Suprapubic skin (tissue), 4 donors: ENCODE measurements at places on chromosomes 2 and 18. TPM values are rescaled to one million over a fixed set of nuclear protein-coding genes. Genes with fewer than 3 reads are reported as not detected.

GRCh38 chr2:129554373-129554772 lies 425.1 kb upstream of the RAB6C start:
- H3K36me3 ChIP-seq = no peaks in the 10 kb centered on the region
- DNase-seq = no peak
- H3K27ac ChIP-seq = no peak overlapping the region
- H3K4me1 ChIP-seq = no peaks in the 10 kb centered on the region

DNA sequence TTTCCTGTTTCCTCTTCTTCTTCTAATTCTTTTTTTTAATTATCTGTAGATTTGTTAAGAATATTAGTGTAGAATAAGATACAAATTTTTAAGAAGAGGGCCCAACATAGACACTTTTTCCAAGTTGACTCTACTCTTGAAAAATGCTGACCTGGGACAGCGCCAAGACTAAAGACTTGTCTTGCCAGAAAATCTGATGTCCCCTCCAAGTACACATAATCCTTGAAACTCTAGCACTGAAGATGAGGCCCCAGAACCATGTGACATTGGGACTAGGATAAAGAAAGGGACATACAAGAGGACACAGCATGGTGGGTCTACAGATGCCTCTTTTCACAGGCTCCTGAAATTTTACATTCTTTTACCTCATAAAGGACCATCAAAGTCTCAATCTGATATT lies 271.6 kb upstream of the SESTD1 start:
- no peak for DNase-seq
- no peaks in the 10 kb centered on the region for H3K4me1 ChIP-seq
- H3K36me3 ChIP-seq = no peaks in the 10 kb centered on the region
- H3K4me3 ChIP-seq = no peak overlapping the region
- H3K27ac ChIP-seq = no peak overlapping the region

DNA sequence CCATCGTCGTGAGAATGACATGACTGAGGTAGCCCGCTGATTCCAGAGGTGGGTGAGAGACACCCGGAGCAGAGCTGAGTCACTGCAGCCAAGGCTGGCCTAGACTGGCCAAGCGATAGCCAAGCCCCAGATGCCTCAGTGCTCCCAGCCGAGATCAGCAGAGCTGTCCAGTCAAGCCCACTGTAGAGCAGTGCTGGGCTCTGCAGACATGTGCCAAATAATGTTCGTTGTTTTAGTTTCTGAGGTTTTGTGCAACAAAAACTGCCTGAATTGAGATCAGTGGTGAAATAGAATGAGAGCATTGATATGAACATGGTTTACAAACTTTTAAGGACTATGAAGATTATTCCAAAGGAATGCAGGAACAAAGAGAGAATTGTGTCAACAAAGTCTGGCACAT lies 42.1 kb downstream of the INSIG2 start:
- no peaks in the 10 kb centered on the region for H3K27me3 ChIP-seq
- no peak for DNase-seq
- H3K36me3 ChIP-seq = no peaks in the 10 kb centered on the region
- no peak overlapping the region for H3K4me3 ChIP-seq
- no peak overlapping the region for H3K27ac ChIP-seq

DNA sequence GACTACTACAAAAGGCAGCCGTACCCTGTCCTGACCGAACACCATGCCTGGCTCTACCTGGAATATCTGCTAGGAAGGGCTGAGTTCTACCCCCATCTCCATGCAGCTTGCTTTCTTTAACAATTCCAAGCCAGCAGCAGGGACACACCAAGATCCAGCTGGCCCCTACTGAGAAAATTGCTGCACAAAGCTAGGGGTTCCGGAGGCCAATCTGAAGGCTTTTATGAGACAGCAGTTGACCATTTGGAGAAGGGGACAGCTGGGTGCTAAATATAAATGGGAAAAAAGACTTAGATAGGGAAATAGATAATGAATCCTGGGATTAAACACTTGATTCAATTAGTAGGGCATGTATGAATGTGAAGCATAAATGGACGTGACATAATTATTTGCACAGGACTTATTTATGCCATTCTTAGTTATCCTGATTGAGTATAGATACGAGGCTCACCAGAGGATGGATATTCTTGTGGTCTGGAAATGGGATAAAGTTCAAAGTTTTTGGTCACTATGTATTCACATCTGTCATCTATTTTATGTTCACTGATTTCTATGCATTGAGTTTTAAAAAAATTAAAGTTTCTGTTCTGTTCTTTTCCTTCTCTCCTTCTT lies 204.0 kb downstream of the ZNF521 start:
- no peak overlapping the region for H3K27ac ChIP-seq
- H3K4me3 ChIP-seq = no peak overlapping the region
- no peak for DNase-seq
- no peaks in the 10 kb centered on the region for H3K36me3 ChIP-seq
- H3K27me3 ChIP-seq = no peaks in the 10 kb centered on the region

GRCh38 chr2:26630235-26630634 lies 10.9 kb downstream of the CIB4 start:
- H3K36me3 ChIP-seq = no peaks in the 10 kb centered on the region
- DNase-seq = no peak
- peaks cover 6% of the 10 kb centered on the region for H3K27me3 ChIP-seq

DNA sequence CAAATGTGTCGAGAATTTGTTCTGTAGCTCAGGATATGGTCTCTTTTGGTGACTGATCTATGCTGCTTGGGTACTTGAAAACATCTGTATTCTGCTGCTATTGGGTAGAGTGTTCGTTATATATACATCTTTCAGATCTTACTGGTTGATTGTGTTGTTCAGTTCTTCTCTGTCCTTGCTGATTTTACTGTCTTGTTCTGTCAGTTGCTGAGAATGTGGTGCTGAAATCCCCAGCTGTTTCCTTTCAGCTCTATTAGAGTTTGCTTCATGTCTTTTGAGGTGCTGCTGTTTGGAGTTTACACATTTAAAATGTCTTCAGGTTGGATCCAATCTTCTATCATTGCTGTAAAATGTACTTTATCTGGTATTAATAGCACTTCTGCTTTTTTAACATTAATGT lies 12.9 kb downstream of the BCL2L11 start:
- H3K27me3 ChIP-seq = no peaks in the 10 kb centered on the region
- H3K4me1 ChIP-seq = peaks cover 8% of the 10 kb centered on the region
- no peak overlapping the region for H3K27ac ChIP-seq
- no peak for DNase-seq
- H3K36me3 ChIP-seq = peaks cover 15% of the 10 kb centered on the region

DNA sequence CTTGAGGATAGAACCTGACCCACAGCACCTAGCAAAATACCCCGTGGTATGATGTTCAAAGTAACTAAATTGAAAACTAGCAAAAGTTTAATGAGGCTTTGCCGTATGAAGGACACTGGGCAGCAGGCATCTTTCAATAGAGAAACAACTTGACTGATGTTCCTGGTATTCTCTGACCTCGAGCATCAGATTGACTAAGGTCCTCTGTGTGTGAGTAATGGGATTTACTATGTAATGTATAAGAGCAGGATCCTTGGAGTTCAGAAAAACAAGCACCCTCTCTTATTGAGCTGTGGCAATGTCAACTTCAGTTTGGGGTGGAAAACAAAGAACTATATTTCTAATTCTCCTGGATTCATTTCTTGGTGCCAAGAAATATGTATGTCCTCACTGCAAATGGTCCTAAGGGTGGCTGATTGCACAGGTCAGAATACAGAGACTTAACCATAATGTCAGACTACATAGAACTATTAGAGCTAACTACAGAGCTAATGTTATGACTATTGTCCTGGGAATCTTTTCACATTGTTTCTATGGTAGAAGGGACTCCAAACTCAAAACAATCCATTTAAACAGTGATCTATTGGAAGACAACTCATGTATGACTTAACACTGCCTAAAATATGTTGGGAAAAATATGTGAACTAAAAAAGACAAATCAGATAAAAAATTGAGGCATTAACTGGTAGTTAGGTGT lies 4.4 kb downstream of the TNFAIP6 start:
- H3K27ac ChIP-seq = no peak overlapping the region
- no peak for DNase-seq
- H3K36me3 ChIP-seq = no peaks in the 10 kb centered on the region
- no peaks in the 10 kb centered on the region for H3K4me1 ChIP-seq
- H3K27me3 ChIP-seq = no peaks in the 10 kb centered on the region

DNA sequence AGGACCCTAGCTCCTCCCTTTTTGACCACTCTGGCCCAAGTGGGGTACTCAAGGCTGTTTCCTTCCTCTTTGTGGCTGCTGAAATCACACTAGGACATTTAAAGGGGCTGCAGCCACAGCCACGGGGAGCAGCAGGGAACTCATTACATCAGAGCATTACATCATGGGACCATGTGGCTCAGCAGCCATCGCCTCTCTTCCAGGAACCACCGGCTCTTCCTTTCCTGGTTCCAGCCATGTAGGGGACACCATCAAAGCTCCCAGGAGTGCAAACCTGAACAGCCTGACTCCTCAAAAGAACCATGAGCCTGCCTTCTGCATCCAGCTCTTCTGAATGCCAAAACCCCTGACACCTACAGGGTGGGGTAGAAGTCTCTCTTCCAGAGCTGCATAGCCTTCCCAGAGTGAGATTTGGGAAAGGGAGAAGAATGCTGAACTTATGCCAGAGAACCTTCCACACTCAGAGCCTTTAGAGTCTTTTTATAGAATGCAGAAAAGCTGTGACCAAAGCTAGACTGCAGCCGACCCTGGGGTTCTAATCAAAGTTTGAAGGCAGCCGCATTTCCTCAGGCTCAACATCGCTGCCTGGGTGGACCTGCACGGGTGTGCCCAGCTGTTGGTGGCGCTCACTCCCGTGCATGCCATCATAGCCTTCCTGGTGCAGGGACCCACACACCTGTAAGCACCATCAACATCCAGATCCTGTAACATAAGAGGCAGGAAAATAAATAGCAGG lies 121.7 kb downstream of the KLHL29 start:
- DNase-seq = no peak
- H3K36me3 ChIP-seq = no peaks in the 10 kb centered on the region
- peaks cover 19% of the 10 kb centered on the region for H3K4me1 ChIP-seq
- no peaks in the 10 kb centered on the region for H3K27me3 ChIP-seq

GRCh38 chr2:229370509-229370908 lies 99.4 kb upstream of the PID1 start:
- no peak overlapping the region for H3K27ac ChIP-seq
- no peak overlapping the region for H3K4me3 ChIP-seq

- no peak for DNase-seq
- H3K27ac ChIP-seq = peak overlapping the region; percentile 68
- H3K4me1 ChIP-seq = peaks cover 12% of the 10 kb centered on the region
- H3K27me3 ChIP-seq = no peaks in the 10 kb centered on the region
- no peaks in the 10 kb centered on the region for H3K36me3 ChIP-seq
Measured at GRCh38 chr2:144659731-144660275, 139.9 kb upstream of the ZEB2 start.

DNA sequence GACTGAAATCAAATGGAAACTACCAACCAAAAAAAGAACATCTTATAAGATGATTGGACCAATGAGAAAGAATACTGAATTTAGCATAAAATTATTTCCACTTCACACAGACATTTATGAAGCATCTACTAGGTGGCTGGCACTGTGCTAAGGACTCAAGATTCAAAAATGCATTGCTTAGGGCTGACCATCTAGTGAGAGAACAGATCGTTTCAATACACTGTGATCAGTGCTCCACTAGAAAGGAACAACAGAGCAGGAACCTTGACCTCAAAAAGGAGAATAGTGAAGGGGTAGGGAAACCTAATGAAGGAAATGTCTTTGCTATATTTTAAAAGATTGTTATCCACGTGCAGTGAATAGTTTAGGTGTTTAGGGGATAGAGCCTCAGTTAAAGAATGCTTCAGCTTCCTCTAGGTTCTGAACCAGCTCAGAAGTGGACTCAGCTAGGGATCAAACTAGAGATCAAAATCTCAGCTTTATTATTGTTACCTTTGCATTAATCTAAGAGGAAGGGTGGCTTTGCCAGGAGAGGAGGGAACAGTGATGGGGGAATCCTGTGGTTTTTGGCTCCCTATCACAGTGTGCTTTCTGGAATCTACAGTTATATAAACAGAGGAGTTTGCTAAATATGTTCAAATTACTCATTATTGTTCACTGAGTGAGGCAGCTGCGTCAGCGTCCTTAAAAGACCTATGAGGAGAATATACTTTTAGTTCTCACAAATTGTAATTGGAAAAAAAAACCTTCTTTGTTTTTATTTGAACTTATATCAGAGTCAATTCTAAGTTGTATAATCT lies 16.2 kb upstream of the BBS5 start:
- no peak for DNase-seq
- no peaks in the 10 kb centered on the region for H3K4me1 ChIP-seq
- no peak overlapping the region for H3K4me3 ChIP-seq
- H3K27me3 ChIP-seq = no peaks in the 10 kb centered on the region

- no peak for DNase-seq
- peak overlapping the region; percentile 41 for H3K4me3 ChIP-seq
- peaks cover 22% of the 10 kb centered on the region for H3K4me1 ChIP-seq
- H3K27ac ChIP-seq = peak overlapping the region; percentile 86
Measured at GRCh38 chr18:9017905-9018227, 84.6 kb upstream of the NDUFV2 start.

- no peak for DNase-seq
- H3K27me3 ChIP-seq = no peaks in the 10 kb centered on the region
- peak overlapping the region; percentile 96 for H3K27ac ChIP-seq
- peak overlapping the region; percentile 71 for H3K4me3 ChIP-seq
Measured at GRCh38 chr2:54559593-54560145, 103.5 kb downstream of the SPTBN1 start.

- no peak for DNase-seq
- H3K36me3 ChIP-seq = no peaks in the 10 kb centered on the region
- H3K27me3 ChIP-seq = no peaks in the 10 kb centered on the region
- no peak overlapping the region for H3K27ac ChIP-seq
Measured at GRCh38 chr2:102801098-102801718, 39.4 kb downstream of the TMEM182 start.

- no peaks in the 10 kb centered on the region for H3K27me3 ChIP-seq
- no peaks in the 10 kb centered on the region for H3K36me3 ChIP-seq
- no peak overlapping the region for H3K27ac ChIP-seq
- H3K4me1 ChIP-seq = peaks cover 8% of the 10 kb centered on the region
- DNase-seq = no peak
Measured at GRCh38 chr18:44851856-44852621, 171.4 kb downstream of the SETBP1 start.

- no peak overlapping the region for H3K27ac ChIP-seq
- H3K27me3 ChIP-seq = no peaks in the 10 kb centered on the region
- no peak for DNase-seq
Measured at GRCh38 chr2:56288838-56289580, 105.2 kb downstream of the CCDC85A start.

GRCh38 chr2:95059656-95060370 lies 34.3 kb downstream of the MAL start:
- H3K27me3 ChIP-seq = peaks cover 19% of the 10 kb centered on the region
- no peak overlapping the region for H3K27ac ChIP-seq
- H3K4me1 ChIP-seq = no peaks in the 10 kb centered on the region
- peak; percentile 53 for DNase-seq
- no peaks in the 10 kb centered on the region for H3K36me3 ChIP-seq
- H3K4me3 ChIP-seq = no peak overlapping the region

LIPG gene
- total RNA-seq = 8.3 TPM

GATA6 gene
- total RNA-seq = 2.1 TPM

FOXI3 gene
- total RNA-seq = not detected

EML6 gene
- total RNA-seq = 15.1 TPM

CCDC150 gene
- total RNA-seq = 3.6 TPM

MARCO gene
- total RNA-seq = 0.68 TPM

CLEC4F gene
- total RNA-seq = 0.76 TPM

SIX3 gene
- not detected for total RNA-seq

LIMS3 gene
- total RNA-seq = 1.4 TPM

DES gene
- 100 TPM for total RNA-seq

HNMT gene
- 19.6 TPM for total RNA-seq

KANSL3 gene
- total RNA-seq = 35.6 TPM

SERPINB7 gene
- 152 TPM for total RNA-seq

BZW1 gene
- 215 TPM for total RNA-seq
